Progenitor cell of endocrine pancreas (in vitro differentiated cells): ENCODE measurements at places on chromosomes 4 and X.
A peak's percentile ranks its signal among the peaks of the same experiment; 100 is the strongest.

- DNase-seq, result no peak
These were observed 51.8 kb upstream of the JADE1 start for GRCh38 chr4:128757712-128758111.

DNA sequence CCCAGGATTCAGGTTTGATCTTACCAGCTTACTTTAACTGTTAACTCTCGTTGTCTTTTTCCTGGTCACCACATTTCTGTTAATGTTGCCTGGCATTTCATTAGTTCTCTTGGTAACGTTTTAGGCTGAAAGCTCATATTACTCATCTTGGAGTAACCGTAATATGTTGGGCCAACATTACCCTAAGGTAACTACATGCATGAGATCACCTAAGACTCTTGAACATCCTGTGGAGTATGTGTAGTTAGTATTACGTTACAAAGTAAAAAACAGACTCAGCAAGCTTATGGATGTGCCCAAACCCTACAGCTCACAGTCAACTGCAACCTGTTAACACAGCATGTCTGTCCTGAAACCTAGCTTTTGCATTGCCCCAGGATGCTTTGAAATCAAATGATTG, 203.3 kb upstream of the HS3ST1 start:
- DNase-seq, result no peak

GRCh38 chr4:109578846-109579245, 18.8 kb downstream of the MCUB start:
- no peak for DNase-seq

GRCh38 chr4:81221303-81222081, 6.5 kb upstream of the PRKG2 start:
- no peak for DNase-seq

DNA sequence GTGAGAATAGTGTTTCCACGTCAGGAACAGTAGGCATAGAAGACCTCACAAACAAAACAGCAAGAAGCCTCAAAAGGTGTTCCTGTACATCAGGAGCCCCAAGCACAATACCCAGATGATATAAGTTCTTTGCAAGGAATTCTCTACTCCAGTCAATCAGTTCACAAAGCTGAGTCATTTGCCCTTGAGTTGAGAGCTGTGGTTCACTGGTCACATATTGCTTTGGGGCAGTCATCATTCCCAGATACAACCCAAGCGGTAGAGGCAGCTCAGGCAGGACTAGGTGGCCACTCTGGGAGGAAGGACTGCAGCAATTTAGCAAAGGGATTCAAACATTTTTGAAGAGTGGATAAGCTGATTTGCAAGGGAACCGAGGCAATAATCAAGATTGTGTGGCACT, 551.5 kb upstream of the ZFP42 start:
- DNase-seq, result no peak

DNA sequence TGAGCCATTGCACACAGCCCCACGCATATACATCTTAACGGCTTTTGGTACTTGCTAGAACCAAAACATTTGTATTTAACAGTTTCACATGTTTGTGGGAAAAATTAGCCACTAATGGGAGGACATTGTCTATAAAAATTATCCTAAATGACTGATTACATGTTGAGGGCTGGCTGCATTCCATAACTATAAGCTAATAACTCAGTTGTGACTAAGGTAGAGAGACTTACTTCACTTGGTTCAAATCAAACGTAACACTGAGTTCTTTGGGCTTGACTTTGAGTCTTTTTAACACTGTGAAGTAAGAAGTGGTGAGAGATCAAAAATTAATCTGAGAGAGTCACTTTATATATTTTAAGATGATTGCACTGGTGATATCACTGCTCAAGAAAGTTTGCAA, 47.9 kb upstream of the PGRMC2 start:
- DNase-seq, result no peak

- no peak for DNase-seq
These were observed 400.5 kb downstream of the PDGFC start for GRCh38 chr4:156571146-156571545.

DNA sequence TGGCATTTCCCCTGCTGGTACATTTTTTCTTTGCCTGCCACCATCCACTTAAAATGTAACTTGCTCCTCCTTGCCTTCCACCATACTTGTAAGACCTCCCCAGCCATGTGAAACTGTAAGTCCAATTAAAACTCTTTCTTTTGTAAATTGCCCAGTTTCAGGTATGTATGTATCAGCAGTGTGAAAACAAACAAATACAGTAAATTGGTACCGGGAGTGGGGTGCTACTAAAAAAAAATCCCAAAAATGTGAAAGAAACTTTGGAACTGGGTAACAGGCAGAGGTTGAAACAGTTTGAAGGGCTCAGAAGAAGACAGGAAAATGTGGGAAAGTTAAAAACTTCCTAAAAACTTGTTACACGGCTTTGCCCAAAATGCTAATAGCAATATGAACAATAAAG, 16.3 kb downstream of the ARHGEF9 start:
- no peak for DNase-seq

DNA sequence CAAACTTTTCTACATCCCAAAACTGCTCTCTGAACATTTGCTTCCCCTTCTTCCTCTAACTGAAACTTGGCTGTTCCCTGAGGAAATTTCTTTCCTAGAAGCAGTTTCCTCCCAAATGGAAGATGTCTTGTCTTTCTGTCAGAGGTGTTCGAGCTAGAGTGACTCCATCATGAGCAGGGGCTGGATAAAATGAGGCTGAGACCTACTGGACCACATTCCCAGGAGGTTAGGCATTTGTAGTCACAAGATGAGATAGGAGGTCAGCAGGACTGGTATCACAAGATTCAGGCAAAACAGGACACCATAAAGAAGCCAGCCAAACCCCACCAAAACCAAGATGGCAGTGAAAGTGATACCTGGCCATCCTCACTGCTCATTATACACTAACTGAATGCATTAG, 35.8 kb upstream of the PGRMC2 start:
- no peak for DNase-seq

GRCh38 chrX:47807548-47807947, 29.2 kb upstream of the ZNF81 start:
- no peak for DNase-seq

DNA sequence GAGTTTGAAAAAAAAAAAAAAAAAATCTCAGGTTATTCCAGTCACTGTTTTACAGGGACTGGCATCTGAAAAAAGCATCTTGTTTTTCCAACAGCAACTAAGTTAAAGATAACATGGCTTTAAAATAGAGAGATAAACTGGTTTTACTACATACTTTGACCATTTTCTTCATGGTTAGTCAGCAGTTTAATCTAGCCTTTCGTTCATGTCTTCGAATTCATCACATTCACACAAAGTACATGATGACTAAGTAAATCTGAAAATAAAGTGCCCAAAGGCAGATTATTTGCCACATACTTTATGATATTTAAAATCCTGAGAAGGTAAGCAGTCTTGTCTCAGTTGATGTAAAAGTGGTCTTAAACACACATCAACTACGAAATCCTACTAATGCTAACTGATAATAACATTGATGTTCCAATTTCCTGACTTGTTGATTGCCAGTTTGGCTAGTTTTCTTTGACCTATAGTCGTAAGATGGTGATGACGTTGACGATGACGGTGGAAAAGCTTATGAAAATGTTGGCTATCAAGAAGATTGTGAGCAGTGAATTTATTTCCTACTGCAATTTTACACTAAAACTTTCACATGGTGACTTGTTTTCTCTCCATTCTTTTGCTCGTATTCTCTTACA, 540.5 kb upstream of the BOD1L1 start:
- no peak for DNase-seq

DNA sequence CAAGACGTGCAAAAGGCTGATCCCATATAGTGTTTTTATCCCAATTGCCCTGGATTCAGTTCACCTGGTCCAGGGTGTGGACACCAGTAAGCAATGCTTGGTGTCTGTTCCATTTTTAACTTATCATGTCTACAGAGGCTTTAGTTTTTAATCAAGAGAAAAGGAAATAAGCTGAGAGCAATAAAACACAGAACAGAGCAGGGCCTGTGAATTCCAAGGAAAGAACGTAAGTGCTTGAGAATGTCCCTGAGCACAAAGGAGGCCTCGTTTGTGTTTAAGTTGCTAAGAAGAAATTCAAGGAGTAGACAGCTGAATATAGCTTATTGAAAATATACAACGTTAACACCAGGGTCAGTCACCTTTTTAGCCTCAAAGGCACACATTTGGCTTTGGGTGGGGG, 191.3 kb downstream of the GPC3 start:
- no peak for DNase-seq

- no peak for DNase-seq
These were observed 373.7 kb downstream of the AR start for GRCh38 chrX:67917421-67918010.

GRCh38 chr4:80202190-80202711, 4.9 kb downstream of the PRDM8 start:
- peak; percentile 77 for DNase-seq

DNA sequence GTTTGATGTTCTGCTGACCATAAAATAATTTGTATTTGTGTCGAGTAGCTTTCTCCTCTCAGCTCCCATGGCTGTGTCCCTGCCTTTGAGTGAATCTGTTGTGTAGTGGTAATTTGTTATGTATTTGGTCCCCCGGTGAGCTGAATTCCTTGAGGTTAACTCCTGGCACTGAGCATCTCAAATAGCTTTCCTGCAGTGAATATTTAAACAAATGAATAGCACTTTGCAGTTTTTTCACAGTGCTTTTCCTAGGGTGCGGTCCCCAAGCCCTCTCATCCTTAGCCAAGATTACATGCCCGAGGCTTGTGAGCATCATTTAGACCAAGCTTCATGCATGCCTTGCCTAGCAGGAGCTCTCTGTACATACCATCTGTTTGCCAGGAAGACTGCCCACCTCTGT, 74.2 kb downstream of the CLDN34 start:
- DNase-seq, result no peak

- no peak for DNase-seq
These were observed 4.7 kb downstream of the NUDT6 start for GRCh38 chr4:122917731-122918130.

DNA sequence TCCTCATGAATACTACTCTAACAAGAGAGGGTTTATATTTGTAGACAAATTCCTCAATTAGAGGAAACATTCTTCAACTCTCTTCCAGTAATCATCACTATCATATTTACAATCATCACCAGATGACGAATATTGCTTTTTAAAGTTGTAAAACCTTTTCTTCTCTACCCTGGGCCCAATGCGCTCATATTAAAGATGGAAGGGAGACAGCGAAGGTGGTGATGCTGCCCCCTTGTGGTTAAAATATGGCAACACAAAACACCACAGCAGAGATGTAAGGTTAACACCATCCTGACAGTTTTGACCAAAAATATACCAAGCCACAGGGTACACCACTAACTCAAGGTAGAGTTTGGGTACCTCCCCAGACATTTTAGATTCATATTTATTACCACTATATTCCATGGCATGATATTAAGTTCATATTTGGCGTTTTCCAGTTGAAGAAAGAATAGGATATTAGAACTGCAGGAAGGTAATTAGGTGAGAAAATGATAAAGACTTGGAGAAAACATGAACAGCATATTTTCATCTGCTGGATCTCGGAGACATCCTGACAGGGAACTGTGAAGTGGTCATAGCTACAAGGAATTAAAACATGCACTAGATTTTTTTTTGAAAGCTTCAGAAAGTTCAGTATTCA, 72.8 kb downstream of the SLC9A7 start:
- DNase-seq, result no peak
